ENCODE measurements at places on chromosomes 1 and 21. TPM values are rescaled to one million over a fixed set of nuclear protein-coding genes. Genes with fewer than 3 reads are reported as not detected.

The SGIP1 gene
- total RNA-seq, result 25.2 TPM

The LYSMD1 gene
- total RNA-seq, result 4.8 TPM

The OR6N1 gene
- total RNA-seq, result not detected

The PDE4B gene
- total RNA-seq, result 299 TPM

The GPA33 gene
- not detected for total RNA-seq

The RNF207 gene
- 3.3 TPM for total RNA-seq

The RIPPLY3 gene
- under 0.01 TPM for total RNA-seq

The CCDC17 gene
- 0.87 TPM for total RNA-seq

The UBIAD1 gene
- 10.8 TPM for total RNA-seq

The PPIAL4G gene
- total RNA-seq, result not detected

The AGMAT gene
- total RNA-seq, result 0.11 TPM

The KCNE1 gene
- total RNA-seq, result 0.26 TPM

The CHI3L2 gene
- total RNA-seq, result not detected

The CA6 gene
- 0.11 TPM for total RNA-seq

The FNDC5 gene
- under 0.01 TPM for total RNA-seq

The USH2A gene
- not detected for total RNA-seq

The POU2F1 gene
- total RNA-seq, result 5.7 TPM

All from dermis lymphatic vessel endothelial cell (primary cell).